Activated gamma-delta T cell treated with Interleukin-2 at 50 U/mL for 16 hours (primary cell): ENCODE measurements at places on chromosomes 11 and 22.

DNA sequence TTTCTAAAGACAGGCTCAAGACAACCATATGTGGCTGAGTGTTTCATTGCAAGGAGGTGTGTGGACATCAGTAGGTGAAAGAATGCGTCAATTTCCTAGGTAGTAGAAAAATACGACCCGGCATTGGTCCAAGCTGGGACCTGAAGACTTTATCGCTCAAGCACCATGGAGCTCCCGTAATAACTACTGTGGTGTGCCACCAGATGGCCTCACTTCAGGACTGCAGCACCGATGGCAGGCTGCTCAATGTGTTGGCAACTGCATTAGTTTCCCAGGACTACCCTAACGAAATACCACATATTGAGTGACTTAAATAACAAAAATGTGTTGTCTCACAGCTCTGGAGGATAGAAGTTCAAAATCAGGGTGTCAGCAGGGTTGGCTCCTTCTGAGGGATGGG lies 72.4 kb upstream of the FAT3 start:
- no peak for DNase-seq

DNA sequence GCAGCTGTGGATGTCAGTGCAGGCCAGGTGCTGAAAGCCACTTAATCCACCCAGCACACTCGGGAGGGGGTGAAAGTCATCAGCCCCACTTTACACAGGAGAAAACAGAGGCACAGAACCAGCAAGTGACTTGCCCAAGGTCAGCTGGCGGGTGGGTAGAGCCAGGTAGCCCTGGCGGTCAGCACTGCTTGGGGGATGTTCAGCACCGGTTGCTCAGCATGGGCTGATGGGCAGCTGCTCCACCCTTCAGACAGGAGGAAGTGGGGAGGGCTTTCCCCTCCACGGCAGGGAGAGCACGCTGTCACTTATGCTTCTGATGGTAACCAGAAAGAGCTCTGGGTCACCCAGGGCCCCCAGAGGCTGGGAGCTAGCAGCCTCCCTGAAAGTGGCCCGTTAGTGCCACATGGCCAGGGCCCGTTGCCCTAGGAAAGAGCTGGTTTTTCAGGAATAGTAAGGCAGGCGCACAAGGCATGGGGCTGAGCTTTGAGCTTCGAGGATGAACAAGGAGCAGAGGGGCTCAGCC lies 417.9 kb downstream of the CTTN start:
- DNase-seq: no peak

- no peak for DNase-seq
Measured at GRCh38 chr11:83006877-83007330, 64.8 kb downstream of the RAB30 start.

- no peak for DNase-seq
Measured at GRCh38 chr11:104812103-104812788, 86.0 kb downstream of the CASP12 start.

- no peak for DNase-seq
Measured at GRCh38 chr11:132050049-132050448, 679.6 kb downstream of the NTM start.

GRCh38 chr11:79920480-79920879 lies 479.6 kb upstream of the TENM4 start:
- DNase-seq: no peak
